ENCODE measurements at places on chromosomes 16 and 17.

GRCh38 chr16:17104654-17105053 lies 366.1 kb downstream of the XYLT1 start:
- no peak for DNase-seq

- no peak for DNase-seq
Measured at GRCh38 chr16:81586977-81587625, 142.5 kb downstream of the CMIP start.

GRCh38 chr16:57471852-57472664 lies 9.6 kb downstream of the POLR2C start:
- no peak for DNase-seq

DNA sequence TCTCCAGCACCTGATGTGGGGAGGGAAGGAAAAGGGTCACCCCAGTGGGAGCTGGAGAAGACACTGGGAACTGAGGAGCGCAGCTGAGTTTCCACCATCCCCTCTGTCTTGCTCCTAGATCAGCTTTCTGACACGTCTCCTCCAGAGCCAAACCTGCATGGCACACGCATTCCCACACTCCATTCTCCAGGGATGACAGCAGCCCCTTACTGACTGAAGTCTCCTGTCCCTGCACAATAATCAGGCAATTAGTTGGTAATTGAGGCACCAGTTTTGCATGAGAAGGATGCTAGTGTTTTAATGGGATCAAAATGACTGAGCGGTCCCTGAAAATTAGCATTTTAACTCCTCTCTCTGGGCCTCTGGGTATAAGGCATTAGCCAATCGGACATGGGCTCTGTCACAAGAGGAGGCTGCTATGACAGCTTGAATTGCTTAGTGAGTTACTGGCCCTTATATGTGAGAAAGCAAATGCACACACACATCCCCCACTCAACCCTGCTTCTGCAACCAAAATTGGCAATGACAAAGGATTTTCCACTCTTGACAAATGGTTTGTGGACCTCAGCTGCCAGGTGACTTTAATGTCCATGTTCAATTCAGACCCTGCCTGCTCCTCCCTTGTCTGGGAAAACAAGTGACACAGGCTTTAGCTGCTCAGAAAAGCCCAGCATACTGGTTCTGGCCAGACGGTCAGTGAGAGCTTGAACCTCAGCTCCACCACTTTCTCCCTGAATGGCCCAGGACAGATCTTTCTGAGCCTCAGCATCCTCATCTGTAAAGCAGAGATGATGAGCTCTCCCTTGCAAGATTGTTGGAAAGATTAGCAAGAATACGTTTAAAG lies 57.2 kb upstream of the SREBF1 start:
- DNase-seq: no peak

- no peak for DNase-seq
Measured at GRCh38 chr16:56246051-56246817, 54.9 kb downstream of the GNAO1 start.

DNA sequence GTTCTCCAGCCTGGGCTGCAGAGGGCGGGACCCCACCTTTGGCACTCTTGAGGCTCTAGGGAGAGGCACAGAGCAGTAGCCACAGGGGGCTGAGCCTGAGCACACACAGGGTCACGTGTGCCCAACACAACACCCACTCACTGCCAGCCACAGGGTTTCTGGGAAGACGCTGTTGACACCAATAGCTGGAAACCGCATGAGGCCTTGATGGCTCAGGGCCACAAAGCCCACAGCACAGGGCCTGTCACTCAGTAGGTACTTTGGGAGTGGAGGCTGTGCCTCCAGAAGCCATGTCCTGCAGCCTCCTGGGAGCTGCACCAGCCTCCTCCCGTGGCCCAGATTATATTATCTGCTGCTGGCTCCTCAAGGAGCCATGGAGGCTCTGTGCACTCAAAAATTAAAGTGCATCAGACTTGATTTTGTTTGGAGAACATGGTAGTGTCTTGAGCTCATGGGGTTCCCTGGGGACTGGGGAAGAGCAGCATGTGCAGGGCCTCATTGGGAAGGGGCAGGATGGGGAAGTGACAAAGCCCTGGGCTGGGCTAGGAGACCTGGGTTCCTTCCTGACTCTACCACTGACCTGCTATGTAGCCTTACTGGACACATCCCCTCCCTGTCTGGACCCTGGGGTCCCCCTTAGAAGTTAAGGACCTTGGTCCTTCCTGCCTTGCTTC lies 12.5 kb upstream of the SREBF1 start:
- peak; percentile 96 for DNase-seq
